Ovary (tissue), 10 donors: ENCODE measurements at places on chromosomes 4 and X.

DNA sequence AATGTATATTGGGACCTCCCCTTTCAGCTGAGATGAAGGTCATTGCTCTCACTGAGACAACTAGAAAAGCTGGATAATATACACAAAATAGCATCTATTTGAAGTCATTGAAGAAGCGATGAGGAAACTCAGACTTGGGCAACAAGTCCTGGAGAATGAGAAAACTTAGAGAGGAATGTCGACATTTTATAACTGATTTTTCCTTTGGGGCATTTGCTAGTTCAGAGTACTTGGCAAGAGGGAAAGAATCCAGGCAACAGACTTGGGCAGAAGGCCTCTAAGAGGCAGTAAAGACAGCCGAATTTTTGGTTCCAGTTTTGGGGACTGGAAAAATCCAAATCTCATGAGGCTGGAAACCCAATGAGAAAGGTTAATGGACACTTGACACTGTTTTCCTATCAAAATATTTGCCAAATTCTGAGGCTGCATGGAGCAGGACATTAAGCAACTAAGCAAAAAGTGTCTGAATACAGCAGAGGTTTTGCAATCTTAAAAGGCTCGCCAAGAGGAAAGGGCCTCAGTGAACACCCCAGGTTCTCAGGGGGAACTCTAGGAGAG is 21.0 kb upstream of the ANXA5 start:
- DNase-seq, result no peak

DNA sequence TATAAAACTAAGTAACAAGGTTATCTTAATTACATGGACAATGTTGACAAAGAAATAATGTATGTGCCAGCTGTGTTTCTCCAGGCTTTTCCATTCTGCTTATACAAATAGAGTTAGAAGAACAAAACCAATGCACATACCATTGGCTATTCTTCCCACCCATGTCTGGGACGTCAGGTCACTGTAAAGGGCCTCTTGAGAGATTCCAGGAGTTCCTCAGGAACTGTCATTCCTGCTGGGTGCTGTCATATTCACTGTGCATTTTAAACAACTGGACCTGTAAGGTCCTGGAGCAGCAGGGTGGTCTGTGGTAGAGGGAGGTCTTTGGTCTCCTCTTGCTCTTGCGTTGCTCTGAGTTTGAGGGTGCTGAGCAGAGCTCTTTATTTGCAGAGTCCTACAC is 74.6 kb upstream of the AP1S2 start:
- no peak for DNase-seq

GRCh38 chrX:140502491-140503237 is 2.2 kb downstream of the SOX3 start:
- no peak for DNase-seq

- no peak for DNase-seq
Measured at GRCh38 chr4:119172223-119172622, 36.6 kb downstream of the MYOZ2 start.

GRCh38 chrX:68685685-68686084 is 38.2 kb downstream of the STARD8 start:
- DNase-seq, result peak; percentile 42
